ENCODE measurements at places on chromosomes 3 and 15.

DNA sequence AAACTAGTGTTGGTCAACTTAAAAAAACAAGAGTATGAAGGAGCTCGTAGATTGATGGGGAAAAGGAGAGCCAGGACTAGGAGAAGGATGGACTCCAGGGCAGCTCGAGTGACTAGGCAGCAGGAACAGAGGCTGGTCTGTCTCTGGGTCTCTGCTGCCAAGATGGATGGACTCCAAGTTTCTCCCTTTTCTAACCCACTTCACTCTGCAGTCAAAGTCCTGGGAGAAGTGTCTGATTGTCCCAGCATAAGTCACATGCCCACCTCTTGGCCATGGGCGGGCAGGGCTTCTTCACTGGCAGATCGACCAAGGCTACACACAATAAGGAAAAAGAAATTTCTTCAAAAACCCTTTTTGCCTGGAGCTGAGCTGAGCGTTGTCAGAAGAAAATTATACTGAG is 9.2 kb upstream of the EPB42 start:
- peak; percentile 53 for DNase-seq

DNA sequence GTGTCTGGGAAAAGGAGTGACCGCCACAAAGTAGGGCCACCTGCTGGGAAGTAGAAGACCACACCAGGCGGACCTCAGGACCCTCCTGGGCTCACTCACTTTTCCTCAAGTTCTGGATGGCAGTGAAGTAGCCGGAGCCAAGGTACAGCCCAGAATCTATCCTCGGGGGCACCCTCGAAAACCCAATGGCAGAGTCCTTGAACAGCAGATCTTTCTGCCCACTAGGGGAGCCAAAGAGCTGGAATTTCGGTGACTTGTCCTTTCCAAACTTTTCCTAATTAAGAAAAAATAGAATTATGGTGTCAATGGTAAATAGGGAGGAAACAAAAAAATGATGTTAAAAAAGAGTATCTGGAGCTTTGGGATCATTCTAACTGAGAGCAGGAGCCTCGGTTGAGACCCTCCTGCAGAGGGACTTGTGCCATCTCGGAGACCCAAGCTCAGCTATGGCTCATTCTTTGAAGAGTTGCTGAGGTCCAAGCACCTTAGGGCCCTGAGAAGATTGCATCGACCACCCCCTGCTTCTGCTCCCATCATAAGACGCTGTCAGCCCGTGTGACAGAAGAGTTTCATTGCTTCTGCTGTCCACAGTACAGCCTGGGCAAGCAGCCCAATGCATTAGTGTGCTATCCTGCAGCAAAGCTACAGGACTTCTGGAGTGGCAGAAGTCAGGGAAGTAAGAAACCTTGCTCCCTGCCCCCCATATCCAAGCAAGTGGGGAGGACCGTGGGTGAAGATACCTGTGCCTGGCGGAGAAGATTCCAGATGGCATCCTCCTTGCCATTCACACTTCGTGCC is 14.8 kb downstream of the LTF start:
- no peak for DNase-seq

DNA sequence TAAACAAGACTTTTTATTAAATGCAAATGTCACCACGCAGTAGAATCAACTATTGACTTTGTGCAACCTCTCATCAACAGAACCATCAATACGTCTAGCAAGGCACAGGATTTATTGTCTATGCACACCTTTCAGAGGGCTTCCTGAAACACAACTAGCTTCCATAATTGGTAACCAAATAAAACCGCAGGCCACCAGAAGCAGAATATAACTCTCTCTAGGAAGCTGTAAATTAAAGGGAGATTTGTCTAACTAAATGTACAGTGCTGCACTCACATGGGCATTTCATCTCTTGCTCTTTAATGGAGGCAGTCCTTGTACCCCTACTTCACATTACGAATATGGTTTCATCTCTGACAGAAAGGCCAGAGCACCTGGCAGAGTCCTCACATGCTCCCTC is 93.0 kb downstream of the FHIT start:
- no peak for DNase-seq

- DNase-seq, result peak; percentile 5
Observed at GRCh38 chr3:168467115-168467714, 371.5 kb upstream of the GOLIM4 start.

- DNase-seq, result no peak
Observed at GRCh38 chr3:133474817-133475216, 75.0 kb downstream of the BFSP2 start.

DNA sequence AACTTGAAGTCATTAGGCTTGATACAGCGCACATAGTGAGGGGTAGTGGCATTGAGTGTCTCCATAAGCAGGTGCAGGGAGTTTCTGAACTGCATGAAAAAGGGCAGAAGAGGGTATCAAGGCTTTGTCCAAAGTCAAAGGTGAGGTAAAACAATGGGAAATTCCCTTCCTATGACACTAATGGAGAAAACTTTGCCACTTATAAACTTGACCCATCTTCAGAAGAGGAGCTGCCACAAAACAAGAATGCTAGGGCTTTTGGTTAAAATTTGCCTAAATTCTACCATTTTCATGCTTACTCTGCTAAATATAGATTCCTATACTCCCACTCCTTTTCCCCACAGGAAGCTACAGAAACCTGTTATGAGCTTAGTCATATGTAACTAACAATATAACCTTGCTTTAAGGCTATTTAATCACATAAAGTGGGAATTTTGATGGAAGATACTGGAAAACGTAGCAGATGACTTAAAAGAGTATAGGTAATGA is 87.5 kb upstream of the MYO5C start:
- DNase-seq, result no peak
